ENCODE measurements at places on chromosomes 6 and 20.
A peak's percentile ranks its signal among the peaks of the same experiment; 100 is the strongest.

GRCh38 chr6:39104528-39104927 lies 10.5 kb downstream of the SAYSD1 start:
- DNase-seq = no peak

DNA sequence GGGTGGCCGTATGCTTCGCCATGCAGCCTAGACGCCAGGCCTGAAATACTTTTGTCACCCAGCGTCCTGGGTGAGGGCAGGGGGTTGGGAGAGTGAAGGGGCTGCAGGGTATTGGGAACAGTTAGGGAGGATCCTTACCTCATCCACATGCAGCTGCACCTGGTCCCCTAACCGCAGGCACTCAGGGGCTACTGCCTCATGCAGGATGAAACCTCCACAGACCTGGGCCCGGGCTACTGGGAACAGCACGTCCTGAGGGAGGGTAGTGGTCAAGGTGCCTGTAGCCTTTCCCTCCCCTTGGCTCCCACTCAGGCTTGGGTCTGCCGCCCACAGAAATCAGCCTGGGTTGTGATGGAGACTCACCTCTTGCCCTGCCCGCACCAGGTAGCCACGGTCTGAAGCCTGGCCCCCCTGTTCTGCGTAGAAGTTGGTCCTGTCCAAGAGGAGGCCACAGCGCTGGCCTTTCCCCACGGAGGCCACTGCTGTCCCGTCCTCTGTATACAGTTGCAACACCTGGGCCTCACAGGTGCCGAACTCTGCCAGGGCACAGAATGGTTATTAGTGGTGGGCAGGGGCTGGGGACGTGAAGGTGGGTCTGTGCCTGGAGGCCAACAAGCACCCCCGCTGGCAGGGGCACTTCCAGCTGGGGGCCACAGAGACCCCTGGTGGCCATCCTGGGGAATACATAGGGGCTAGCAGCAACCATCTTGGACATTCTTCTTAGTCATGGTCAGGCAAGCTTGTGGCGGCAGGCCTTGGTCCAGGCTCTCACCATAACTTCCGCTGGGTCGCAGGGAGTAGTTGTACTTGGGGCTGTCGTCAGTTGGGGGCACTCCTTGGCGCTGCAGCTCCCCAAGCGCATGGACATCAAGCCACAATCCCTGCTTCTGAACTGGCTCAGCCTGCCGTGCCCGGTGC lies 8.6 kb downstream of the AARS2 start:
- DNase-seq = no peak

GRCh38 chr20:6115221-6115895 lies 7.5 kb downstream of the FERMT1 start:
- DNase-seq = no peak

DNA sequence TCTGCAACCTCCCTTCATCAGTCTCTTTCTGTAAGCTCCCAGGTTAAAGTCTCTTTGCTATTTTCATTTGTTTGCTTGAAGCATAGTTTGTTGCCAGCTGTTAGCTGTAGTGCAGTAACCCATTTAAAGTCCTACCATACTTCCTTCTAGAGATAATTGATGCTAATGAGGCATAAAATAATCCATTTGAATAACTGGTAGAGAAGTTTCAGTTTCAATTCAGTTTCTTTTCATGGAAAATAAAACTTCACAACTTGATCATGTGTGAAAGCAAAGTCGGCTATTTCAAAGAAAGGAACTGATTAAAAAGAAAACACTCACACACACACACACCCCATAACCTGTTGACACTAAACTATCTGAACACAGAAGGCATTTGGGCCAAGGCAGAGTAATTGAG lies 68.5 kb upstream of the TENT5A start:
- DNase-seq = no peak

DNA sequence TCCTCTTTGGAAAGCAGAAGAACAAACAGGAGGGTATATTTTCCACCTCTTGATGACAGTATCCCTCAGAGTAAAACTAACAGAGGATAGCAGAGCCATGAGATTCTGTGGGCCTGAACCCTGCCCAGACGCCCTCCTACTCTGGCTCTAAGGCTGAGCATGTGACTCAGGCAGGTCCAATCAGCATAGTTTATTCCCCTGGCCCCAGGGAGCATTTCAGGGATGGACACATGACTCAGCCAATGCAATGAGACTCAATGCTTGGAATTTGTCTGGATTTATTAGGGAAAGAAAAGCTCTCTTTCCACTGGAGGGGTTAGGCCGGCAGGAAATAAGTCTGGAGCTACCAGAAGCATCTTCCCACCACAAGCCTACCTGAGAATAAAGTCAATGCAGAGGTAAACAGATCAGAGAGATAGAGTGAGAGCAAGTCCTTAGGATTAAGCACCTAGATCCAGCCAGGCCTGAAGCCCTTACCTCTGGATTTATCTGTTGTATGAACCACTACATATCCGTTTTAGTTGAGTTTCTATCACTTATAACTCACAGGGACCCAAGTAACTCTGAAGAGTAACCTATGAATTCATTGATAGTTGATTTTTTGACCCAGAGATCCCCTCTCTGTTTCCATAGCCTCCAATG lies 68.2 kb upstream of the EYA2 start:
- DNase-seq = no peak

GRCh38 chr6:160297310-160297709 lies 38.7 kb upstream of the SLC22A2 start:
- no peak for DNase-seq

- peak; percentile 18 for DNase-seq
Measured at GRCh38 chr6:56484669-56485068, 158.0 kb downstream of the DST start.

Measured in GM04503 (cell line).